A549 treated with GW870086 at 1 μM for 4 hours (cell line): ENCODE measurements at places on chromosomes 3 and 15. TPM values are rescaled to one million over a fixed set of nuclear protein-coding genes. Genes with fewer than 3 reads are reported as not detected.

CHDH gene
- total RNA-seq: 1.7 to 3.3 TPM (median 2.0 TPM) in 5 replicates

ZBTB47 gene
- total RNA-seq: 4.6 to 6.6 TPM (median 5.7 TPM) in 5 replicates

GATA2 gene
- total RNA-seq: 4.1 to 5.5 TPM (median 5.3 TPM) in 5 replicates

TMCO5A gene
- total RNA-seq: not detected in 5 replicates

ZMYND10 gene
- 0.37 to 1.8 TPM (median 1.2 TPM) in 5 replicates for total RNA-seq

FBLN2 gene
- total RNA-seq: 1.6 to 3.4 TPM (median 2.2 TPM) in 5 replicates

TIGIT gene
- total RNA-seq: not detected in 5 replicates

WDR48 gene
- total RNA-seq: 16.8 to 22.9 TPM (median 21.2 TPM) in 5 replicates

TEX55 gene
- total RNA-seq: not detected in 5 replicates

BFSP2 gene
- total RNA-seq: not detected in 5 replicates
